ENCODE measurements at places on chromosomes 1 and 21. TPM values are rescaled to one million over a fixed set of nuclear protein-coding genes. Genes with fewer than 3 reads are reported as not detected.

The RHOC gene
- total RNA-seq: 81.2 TPM

The S100A7 gene
- total RNA-seq: not detected

The GART gene
- total RNA-seq: 102 TPM

The OR2T11 gene
- not detected for total RNA-seq

The CFAP107 gene
- not detected for total RNA-seq

The FCGR2B gene
- total RNA-seq: 0.23 TPM

The BRDT gene
- total RNA-seq: not detected
